T-cell (primary cell): ENCODE measurements at places on chromosomes 4 and X. TPM values are rescaled to one million over a fixed set of nuclear protein-coding genes. Genes with fewer than 3 reads are reported as not detected.
A peak's percentile ranks its signal among the peaks of the same experiment; 100 is the strongest.

GRCh38 chr4:575281-576141 lies 584 bp downstream of the TMEM271 start:
- DNase-seq, result no peak

DNA sequence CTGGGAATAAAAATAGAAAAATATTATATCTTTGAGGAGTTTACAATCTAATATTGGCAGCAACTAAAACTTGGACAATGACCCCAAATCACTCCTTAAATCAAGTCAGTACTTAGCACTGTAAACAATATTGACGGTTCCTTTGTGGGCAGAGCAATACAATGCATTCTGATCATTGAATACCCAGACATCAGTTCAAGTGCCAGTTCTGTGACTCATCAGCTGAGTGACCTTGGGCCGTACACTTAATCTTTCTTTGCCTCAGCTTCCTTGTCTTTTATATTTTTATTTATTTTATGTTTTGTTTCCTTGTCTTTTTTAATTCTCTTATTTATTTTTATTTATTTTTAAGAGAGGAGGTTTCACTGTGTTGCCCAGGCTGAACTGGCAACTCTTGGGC lies 112.2 kb upstream of the ANXA3 start:
- no peak for DNase-seq

DNA sequence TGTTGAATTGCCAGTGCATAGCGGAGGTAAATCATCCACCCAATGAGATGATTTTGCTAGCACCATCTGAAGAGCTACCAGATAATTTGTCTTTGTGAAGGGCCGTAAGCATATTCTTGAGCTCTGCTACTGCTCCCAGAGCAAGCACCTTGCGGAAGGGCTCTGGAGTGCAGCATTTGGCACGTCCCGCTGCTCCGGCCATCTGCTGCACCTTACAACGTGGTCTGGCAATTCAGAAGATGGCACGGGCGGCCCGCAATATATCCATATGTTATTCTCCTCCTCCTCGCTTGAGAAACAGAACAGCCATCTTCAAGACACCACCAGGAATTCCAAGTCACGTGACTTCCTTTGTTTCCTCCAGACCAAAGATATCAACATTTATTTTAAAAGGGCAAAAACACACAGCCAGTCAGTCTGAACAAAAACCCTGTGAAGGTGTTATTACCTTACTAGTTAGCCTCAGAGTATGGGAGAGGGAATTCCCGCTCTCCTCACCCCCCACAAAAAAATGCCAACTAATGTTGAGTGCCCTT lies 1095.7 kb upstream of the TENM3 start:
- no peak for DNase-seq

GRCh38 chrX:48648336-48648751 lies 35.3 kb upstream of the WAS start:
- DNase-seq, result peak; percentile 27

GRCh38 chr4:141711211-141711610 lies 74.8 kb downstream of the IL15 start:
- DNase-seq, result no peak

DNA sequence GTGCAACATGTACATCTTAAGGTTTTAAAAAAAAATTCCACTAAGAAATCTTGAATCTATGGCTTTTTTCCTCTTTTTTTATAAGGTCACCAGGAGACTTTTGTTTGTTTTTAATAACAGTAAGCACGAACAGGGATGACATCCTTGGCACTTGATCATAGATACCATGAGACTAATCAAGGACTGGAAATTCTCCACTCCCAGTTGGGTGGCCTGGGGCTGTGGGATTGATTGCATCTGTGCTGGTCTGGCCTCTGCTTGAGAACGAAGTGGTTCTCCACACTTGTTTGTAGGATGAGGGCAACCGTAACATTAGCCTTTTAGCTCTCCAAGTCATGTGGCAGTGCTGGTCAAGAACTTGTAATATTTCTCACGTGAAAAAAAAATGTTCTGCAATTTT lies 35.4 kb downstream of the SNX25 start:
- DNase-seq, result no peak

- DNase-seq, result no peak
These were observed 96.8 kb downstream of the ARSJ start for GRCh38 chr4:113882668-113883067.

- no peak for DNase-seq
These were observed 56.5 kb downstream of the PTTG2 start for GRCh38 chr4:38016698-38017097.

DNA sequence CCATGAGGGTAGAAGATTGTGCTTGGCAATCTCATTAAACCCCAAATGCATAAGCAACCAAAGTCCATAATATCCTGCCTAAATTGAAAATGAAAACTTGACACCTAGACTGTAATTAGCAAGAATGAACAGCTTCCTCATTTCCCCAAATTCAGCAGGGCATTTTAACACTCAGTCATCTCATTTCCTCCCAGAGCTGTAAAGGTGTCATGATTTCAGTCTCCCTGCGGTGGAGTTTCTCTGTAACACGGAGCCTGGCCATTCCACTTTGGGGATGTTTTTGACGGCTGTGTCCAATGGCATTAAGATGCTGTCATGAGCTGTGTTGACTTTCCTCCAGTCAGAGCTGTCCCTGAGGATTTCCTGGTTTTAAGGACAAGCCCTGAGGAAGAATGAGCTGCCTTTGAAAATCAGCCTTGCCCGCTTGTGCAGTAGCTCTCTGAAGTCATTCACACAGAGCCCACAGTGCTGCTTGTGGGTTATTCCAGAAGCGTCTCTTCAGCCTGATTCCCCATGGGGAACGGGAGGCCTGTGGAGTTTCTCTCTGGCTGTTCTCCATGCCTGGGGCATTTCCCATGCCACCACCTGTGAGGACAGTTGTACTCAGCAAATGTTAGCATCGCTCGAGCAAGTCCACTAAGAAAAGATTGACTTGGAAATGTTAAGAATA lies 187.0 kb downstream of the MID1 start:
- DNase-seq, result no peak

- no peak for DNase-seq
These were observed 195.9 kb downstream of the CHM start for GRCh38 chrX:85851418-85851817.

DNA sequence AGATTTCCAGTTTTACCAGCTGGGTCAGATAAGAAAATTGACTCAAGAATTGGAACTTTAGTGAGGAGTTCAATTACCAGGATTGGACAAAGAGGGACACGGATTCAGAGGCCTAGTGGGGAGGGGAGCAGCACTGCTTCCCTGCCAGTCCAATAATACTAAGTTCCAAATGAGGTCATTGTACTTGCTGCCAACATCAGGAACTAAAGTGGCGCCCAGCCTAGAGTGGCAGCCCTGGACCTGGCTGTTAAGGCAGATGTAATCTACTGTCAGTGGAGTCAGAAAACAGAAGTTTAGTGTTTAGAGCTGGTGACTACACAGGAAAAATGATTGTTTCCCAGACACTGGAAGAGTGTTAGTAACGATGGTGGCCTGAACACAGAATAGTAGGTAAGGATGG lies 42.7 kb upstream of the RAPGEF2 start:
- DNase-seq, result no peak

DNA sequence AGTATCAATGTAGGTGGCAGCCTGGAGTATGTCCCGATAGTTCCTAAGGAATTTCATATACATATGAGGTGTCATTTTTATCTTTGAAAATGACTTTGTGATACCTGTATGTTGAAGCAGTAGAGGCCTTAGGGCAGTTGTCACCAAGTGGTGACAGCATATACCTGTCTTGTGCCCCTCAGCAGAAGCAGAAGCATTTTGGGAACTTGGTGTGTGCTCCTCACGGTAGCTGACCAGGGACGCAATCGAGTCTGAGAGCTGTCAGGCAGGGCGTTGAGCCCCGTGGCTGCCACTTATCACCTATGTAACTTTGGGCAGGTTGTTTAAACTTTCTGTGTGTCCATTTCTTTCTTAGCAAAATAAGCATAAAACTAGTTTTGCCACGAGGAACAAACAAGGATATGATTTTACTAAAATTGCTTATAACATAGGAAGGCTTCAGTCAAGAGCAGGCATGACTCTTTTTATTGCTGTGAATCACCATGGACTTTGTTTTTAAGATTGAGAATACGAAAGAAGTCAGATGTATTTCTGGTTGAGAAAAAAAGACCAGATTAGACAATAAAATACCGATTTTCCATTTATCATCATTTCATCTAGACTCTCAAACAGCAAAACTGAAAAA lies 161.5 kb downstream of the CPE start:
- DNase-seq, result no peak

DNA sequence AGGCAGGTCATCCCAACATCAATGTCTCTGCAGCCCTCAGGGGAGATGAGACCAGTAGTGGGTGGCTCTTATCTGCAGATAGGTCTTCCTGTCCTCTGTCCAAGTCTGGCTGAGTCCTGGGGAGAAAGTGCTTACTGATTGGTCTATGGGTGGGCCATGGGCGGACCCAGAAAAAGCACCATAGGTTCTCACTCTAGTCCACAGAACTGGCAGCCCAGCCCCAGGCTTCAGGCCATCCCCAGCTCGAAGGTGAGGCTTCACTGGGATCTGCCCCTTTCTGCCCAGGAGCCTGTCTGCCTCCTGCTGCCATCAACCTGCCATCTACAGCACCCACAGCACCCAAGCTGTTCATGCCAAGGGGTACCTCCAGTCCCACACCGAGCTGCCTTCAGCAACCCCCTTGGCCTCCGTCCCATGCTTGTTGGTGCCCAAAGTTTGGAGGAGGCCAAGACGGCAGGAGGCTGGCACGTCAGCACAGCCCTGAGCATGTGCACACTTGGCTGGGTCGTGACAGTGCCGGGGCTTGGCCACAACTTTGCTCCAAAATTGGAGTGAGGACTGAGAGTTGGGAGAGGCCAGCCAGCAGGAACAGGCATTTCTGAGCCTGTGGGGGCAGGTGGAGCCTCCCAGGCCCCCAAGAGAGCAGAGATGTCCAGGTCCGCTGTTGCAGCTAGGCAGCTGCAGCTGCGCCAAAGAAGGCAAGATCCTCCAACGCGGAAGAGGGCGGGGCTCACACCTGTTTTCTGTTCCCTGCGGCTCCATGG lies 99.6 kb downstream of the IQCM start:
- DNase-seq, result no peak

DNA sequence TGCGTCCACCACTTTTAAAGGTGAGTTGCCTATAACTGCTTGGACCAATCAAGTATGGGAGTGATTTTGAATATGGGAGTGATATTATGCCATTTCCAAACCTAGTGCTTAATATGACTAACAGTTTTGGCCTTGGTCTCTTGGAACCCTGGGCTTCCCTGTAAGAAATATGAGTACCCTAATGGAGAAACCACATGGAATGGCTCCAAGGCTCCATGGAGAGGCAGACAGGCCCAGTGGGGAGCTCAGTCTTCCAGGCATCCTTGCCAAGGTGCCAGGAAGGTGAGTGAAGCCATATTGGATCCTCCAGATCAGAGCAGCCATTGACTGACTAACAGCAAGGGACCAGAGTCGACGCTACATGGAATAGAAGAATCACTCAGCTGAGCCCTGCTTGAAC lies 53.2 kb downstream of the MAML3 start:
- DNase-seq, result no peak

DNA sequence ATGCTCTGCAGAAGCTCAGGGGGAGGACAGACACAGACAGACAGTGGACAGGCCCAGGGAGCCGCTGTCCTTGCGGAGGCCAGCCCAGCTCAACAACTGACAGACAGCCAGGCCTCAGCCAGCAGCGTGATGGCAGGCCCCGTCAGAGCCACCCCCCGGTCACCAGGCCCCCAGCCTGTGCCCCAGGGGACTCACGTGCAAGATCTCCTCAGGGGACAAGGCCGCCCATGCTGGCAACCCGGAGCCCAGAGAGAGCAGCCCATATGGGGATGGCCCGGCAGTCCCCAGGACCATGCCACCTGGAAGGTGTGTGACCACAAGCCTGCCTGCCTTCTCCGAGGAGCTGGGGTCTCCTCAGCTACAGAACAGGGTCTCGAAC lies 28.0 kb upstream of the MXD4 start:
- DNase-seq, result no peak

The UGT8 gene
- 0.15 TPM for total RNA-seq

The CRMP1 gene
- total RNA-seq, result 0.28 TPM

The SHISA3 gene
- total RNA-seq, result not detected

The FGA gene
- total RNA-seq, result 4.6 TPM

The FAT1 gene
- not detected for total RNA-seq

The DRP2 gene
- total RNA-seq, result 0.26 TPM
